ENCODE measurements at places on chromosomes 7 and 10. TPM values are rescaled to one million over a fixed set of nuclear protein-coding genes. Genes with fewer than 3 reads are reported as not detected.

GRCh38 chr7:380139-380485 is 90.1 kb downstream of the FOXL3 start:
- peak; percentile 74 for DNase-seq
- peaks cover 22% of the 10 kb centered on the region for H3K27me3 ChIP-seq
- peaks cover 11% of the 10 kb centered on the region for H3K4me1 ChIP-seq
- H3K4me3 ChIP-seq: peak overlapping the region; percentile 34

DNA sequence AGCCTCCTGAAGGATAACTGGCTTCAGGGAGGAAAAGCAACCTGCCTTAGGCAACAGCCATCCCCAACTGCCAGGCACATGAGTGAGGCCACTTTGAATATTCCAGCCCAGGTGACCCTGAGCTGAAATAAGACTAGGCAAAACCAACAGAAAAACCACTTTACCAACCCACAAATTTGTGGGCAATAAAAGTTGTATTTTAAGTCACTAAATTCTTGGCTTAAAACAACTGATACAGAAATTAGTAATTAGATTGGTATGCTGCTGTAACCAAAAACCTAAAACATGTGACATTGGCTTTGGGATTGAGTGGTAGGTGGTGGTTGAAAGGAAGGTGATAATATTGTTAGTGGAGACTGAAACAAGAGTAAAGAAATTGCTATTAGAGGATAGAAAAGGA is 39.9 kb downstream of the ABCB4 start:
- no peaks in the 10 kb centered on the region for H3K4me1 ChIP-seq
- H3K4me3 ChIP-seq: no peak overlapping the region
- H3K36me3 ChIP-seq: no peaks in the 10 kb centered on the region
- no peak overlapping the region for H3K27ac ChIP-seq

DNA sequence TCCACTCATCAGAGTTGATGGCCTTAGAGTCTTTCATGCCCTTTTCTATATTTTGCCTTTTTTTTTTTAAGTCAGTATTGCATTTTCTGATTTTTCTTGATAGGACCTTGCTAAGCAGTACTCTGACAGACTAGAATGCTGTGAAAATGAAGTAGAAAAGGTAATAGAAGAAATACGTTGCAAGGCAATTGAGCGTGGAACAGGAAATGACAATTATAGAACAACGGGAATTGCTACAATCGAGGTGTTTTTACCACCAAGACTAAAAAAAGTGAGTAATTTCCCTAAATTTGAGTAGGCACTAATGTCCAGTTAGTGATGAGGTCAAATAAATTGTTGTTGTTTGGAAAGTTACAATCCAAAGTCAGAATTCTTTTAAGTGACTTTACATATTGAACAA is 7.4 kb downstream of the NUB1 start:
- no peaks in the 10 kb centered on the region for H3K36me3 ChIP-seq
- no peaks in the 10 kb centered on the region for H3K27me3 ChIP-seq
- no peaks in the 10 kb centered on the region for H3K4me1 ChIP-seq
- H3K27ac ChIP-seq: no peak overlapping the region
- no peak for DNase-seq
- no peak overlapping the region for H3K4me3 ChIP-seq

- H3K27me3 ChIP-seq: no peaks in the 10 kb centered on the region
- no peak overlapping the region for H3K27ac ChIP-seq
- H3K36me3 ChIP-seq: no peaks in the 10 kb centered on the region
These were observed 142.2 kb downstream of the ATXN7L1 start for GRCh38 chr7:105734233-105734632.

- no peaks in the 10 kb centered on the region for H3K36me3 ChIP-seq
- no peak for DNase-seq
- H3K27me3 ChIP-seq: no peaks in the 10 kb centered on the region
- peaks cover 26% of the 10 kb centered on the region for H3K4me1 ChIP-seq
These were observed 84.3 kb upstream of the GRB10 start for GRCh38 chr7:50867034-50867356.

GRCh38 chr10:680146-680545 is 9.3 kb downstream of the DIP2C start:
- no peak overlapping the region for H3K27ac ChIP-seq
- no peaks in the 10 kb centered on the region for H3K4me1 ChIP-seq
- no peak overlapping the region for H3K4me3 ChIP-seq
- no peaks in the 10 kb centered on the region for H3K27me3 ChIP-seq

DNA sequence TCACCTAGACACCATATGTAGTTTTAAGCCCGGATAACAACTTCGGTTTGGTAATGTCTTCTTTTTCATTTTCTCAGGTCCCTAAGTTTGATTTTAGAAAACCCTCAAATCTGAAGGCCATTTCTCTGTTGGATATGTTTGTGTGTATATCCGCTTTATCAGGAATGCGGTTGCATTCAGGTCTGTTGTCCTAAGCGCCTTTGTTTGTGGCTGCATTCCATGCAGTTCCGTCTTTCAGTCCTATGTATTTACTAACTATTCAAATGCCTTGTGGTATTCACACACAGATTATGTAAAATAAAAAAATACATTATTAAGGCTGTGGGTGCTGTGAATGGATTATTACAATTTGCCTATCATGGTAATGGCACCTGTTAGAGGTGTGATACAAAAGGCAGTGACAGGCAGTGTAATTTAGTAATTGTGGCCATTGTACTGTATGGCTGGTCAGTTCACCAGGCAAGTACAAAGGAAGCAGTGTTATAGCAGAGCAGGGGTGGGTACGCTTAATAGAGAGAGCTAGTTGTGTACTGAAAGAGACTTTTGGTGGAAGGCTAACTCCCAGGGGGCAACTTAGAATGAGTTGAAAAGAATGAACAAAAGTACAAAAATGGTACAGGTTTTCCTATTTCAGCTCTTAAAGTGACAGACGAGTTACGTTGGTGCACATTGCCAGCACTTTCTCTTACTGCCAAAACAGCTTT is 136.4 kb downstream of the VTI1A start:
- DNase-seq: peak; percentile 60
- no peaks in the 10 kb centered on the region for H3K27me3 ChIP-seq
- H3K36me3 ChIP-seq: no peaks in the 10 kb centered on the region
- H3K4me1 ChIP-seq: peaks cover 41% of the 10 kb centered on the region
- no peak overlapping the region for H3K27ac ChIP-seq

GRCh38 chr7:157547611-157548010 is 210.8 kb downstream of the DNAJB6 start:
- H3K27ac ChIP-seq: no peak overlapping the region
- no peaks in the 10 kb centered on the region for H3K36me3 ChIP-seq
- no peaks in the 10 kb centered on the region for H3K27me3 ChIP-seq
- no peak for DNase-seq

DNA sequence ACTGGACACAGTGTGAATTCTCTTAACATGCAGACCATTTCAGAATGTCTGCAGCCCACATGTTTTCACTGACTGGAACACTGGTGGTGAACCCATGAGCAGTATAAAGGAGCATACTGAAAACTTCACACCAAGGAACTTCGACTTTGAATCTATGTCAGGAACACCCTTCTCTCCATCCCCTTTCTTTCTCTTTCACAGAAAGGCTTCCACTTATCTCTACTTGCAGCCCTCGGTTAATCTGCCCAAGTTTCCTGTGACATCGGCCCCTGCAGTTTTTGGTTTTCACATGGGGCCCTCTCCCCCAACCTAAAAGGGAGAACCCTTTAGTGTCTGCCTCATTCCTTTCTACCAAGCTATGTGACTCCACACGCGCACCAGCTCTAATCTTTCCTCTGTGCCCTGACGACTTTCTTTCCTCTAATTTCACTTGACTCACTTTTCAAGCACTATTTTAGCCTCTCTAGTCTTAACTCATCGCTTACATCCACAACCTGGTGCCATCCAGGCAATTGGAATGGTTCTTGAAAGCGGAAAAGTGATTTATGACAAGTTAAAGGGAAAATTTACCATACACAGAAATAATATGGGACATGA is 70.1 kb downstream of the RELN start:
- H3K4me3 ChIP-seq: no peak overlapping the region
- DNase-seq: no peak
- no peaks in the 10 kb centered on the region for H3K4me1 ChIP-seq
- H3K27me3 ChIP-seq: no peaks in the 10 kb centered on the region
- H3K27ac ChIP-seq: no peak overlapping the region

DNA sequence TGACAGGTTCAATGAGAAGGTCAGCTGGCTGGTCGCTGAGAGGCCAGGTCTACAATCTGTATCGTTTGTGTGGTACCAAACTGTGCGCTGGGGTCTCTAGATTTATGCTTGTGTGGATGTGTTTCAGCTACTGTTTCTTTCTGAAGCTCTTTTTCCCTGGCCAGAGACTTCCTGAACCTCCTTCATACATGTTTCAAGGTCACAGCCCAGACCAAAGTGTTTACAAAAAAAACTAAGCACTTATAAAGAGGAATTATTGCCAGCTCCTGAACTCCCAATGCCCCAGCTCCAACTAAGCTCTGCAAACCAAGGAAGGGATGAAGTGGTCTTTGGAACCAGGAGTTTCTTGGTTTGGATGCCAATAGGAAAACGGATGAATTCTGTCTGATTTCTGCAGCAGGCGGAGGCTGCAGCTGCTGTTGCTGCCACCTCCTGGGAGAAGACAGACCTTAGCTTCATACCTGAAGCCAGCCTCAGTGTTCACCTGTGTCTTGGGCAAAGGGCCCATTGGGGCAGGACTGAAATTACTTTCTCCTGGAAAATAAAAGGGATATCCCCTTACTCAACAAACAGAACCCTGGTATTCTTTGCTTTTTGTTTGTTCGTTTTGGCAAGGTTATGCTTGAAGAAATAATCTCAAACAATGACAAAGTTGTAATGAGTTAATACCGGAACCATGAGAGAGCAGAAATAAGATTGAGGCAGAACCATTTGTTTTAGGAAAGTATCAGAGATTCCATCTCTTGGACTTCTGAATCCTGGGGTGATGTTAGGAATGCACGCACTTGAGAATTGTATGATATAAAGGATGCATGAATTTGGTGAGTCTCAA is 24.6 kb upstream of the MKLN1 start:
- H3K27ac ChIP-seq: no peak overlapping the region
- no peaks in the 10 kb centered on the region for H3K27me3 ChIP-seq
- no peak overlapping the region for H3K4me3 ChIP-seq
- no peaks in the 10 kb centered on the region for H3K36me3 ChIP-seq
- DNase-seq: peak; percentile 25
- peaks cover 9% of the 10 kb centered on the region for H3K4me1 ChIP-seq

DNA sequence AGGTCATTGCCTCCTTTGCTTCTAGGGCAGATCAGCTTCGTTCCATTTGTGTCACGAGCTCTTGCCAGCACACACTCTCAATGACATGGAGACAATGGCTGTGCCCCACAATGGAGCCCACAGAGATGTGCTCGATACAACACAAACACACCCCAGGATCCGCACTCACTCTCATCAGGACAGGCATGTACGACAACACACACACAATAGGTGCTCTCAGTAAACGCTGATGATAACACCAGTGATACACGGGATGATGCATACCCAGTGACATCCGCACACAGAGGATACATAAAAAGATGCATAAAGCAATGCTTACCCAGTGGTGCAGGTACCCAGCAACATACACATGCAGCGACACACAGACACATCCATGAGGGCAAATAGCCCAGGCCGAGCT is 61.2 kb upstream of the LBX1 start:
- peaks cover 100% of the 10 kb centered on the region for H3K27me3 ChIP-seq
- H3K4me1 ChIP-seq: peaks cover 48% of the 10 kb centered on the region
- DNase-seq: no peak
- no peak overlapping the region for H3K27ac ChIP-seq
- H3K4me3 ChIP-seq: no peak overlapping the region
- no peaks in the 10 kb centered on the region for H3K36me3 ChIP-seq

GRCh38 chr7:17126413-17127268 is 171.8 kb upstream of the AHR start:
- DNase-seq: no peak
- peaks cover 15% of the 10 kb centered on the region for H3K4me1 ChIP-seq
- no peaks in the 10 kb centered on the region for H3K36me3 ChIP-seq
- H3K4me3 ChIP-seq: no peak overlapping the region
- H3K27ac ChIP-seq: no peak overlapping the region
- H3K27me3 ChIP-seq: no peaks in the 10 kb centered on the region

DNA sequence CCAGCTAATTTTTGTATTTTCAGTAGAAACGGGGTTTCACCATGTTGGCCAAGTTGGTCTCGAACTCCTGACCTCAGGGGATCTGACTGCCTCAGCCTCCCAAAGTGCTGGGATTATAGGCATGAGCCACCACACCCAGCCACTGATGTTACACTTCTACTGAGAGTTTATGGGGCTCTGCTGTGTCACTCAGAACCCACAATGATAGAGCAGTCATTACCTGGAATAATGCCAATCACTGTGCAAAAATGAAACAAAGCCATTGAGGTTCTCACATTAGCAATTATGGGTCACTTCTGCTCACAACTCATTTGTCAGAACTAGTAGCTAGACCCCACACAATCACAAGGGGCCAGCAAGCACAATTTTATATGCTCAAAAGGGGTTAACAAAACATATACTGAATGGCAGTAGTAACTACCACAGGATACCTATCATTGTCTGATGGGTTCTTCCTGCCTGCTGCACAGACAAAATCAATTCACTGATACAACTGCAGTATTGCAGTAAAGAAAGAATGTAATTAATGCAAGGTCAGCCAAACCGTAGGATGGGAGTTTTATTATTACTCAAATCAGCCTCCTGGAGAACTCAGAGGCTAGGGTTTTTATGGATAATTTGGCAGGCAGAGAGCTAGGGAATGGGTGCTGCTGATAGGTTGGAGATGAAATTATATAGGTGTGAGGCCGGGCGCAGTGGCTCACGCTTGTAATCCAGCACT is 72.1 kb upstream of the TRIM24 start:
- H3K27me3 ChIP-seq: no peaks in the 10 kb centered on the region
- H3K4me1 ChIP-seq: no peaks in the 10 kb centered on the region
- no peaks in the 10 kb centered on the region for H3K36me3 ChIP-seq
- no peak overlapping the region for H3K27ac ChIP-seq
- no peak for DNase-seq
- no peak overlapping the region for H3K4me3 ChIP-seq

DNA sequence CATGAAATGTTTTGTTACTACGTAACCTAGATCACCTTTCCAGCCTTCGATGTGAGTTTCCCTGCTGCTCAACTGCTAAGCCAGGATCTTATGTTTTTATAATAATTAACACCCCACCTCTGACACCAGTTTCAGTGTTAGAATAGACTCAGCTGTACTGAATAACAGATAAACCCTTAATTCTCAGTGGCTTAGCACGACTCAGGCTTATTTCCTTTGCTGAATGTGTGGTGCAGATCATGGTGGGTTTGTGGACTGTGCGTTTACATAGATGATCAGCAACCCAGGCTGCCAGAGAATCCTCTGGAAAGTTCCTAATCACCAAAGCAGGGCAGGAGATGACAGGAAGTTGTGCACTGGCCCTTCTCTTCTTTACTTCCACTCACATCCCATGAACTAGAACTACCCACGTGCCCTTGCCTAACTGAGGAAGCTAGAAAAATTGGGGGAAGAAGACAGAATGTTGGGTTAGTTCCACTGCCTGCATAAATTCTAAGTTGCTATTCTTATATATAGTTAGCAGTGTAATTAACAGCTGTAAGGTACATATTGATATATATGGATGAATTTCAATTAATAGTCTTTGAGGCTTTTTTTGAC is 111.8 kb downstream of the MAPK8 start:
- H3K27me3 ChIP-seq: no peaks in the 10 kb centered on the region
- no peak overlapping the region for H3K27ac ChIP-seq
- no peak for DNase-seq
- H3K4me3 ChIP-seq: no peak overlapping the region
- H3K4me1 ChIP-seq: no peaks in the 10 kb centered on the region

Gene TMEM140
- not detected for total RNA-seq

Gene BRAF
- total RNA-seq: 32.4 TPM

Gene CHST3
- 9.1 TPM for total RNA-seq

Gene GBX1
- total RNA-seq: not detected

Gene CUBN
- 1.5 TPM for total RNA-seq

Gene FRAT2
- total RNA-seq: 27.4 TPM

Gene ACADSB
- total RNA-seq: 15.0 TPM

Measured in neural progenitor cell (in vitro differentiated cells).